ENCODE measurements at places on chromosomes 13 and 19.

- DNase-seq, result no peak
These were observed 21.3 kb downstream of the CNFN start for GRCh38 chr19:42368765-42369164.

GRCh38 chr19:13835791-13836723 lies 40.8 kb downstream of the ZSWIM4 start:
- DNase-seq, result no peak

- DNase-seq, result no peak
These were observed 1372.3 kb upstream of the SPRY2 start for GRCh38 chr13:81713201-81713600.

GRCh38 chr13:106587787-106588186 lies 19.9 kb upstream of the ARGLU1 start:
- DNase-seq, result no peak

GRCh38 chr19:873084-873483 lies 13.6 kb downstream of the CFD start:
- peak; percentile 46 for DNase-seq

GRCh38 chr19:6868351-6868750 lies 19.0 kb upstream of the ADGRE1 start:
- no peak for DNase-seq

DNA sequence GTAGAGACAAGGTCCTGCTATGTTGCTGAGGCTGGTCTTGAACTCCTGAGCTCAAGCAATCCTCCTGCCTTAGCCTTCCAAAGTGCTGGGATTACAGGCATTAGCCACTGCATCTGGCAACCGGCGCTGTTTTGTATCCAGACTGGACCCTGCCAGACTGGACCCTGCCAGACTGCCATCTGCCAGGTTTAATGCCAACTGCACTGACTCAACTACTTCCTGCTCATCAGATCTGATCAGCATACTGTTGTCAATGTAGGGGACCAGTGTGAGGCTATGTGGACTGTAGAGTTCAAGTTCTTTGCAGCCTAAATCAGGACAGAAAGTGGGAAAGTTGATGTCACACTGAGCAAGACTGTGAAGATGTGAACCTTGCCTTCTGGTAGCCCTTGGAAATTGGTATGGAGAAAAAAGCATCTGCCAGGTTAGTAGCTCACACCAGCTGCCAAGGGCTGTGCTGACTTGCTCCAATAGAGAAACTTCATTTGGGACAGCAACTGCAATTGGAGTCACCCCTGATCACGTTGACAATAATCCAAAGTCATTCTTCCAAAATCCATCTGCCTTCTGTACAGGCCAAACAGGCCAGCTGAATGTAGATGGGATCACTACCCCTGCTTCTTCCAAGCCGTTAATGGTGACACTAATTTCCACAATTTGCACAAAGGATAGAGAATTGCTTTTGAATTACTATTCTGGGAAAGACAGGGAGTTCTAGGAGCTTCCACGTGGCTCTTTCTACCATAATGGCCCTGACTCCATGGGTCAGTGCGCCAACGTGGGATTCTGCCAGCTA lies 36.8 kb upstream of the ATP1A3 start:
- no peak for DNase-seq

GRCh38 chr13:24277761-24278160 lies 31.6 kb upstream of the C1QTNF9 start:
- no peak for DNase-seq

DNA sequence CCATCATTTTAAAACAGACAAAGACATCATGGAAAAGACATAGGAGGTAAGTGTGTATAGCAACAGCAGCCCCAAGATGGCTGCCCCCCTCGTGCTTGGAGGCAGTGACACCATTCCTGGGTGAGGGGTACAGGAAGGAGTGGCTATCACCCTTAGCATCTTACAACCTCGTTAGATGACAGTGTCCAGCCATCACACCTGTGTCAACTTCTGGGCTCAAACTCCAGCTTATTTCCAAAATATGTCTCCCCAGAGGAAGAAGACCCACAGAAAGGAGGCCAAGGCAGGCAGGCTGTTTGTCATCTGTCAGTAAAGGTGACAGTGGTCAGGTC lies 27.5 kb downstream of the EPS15L1 start:
- DNase-seq, result no peak

DNA sequence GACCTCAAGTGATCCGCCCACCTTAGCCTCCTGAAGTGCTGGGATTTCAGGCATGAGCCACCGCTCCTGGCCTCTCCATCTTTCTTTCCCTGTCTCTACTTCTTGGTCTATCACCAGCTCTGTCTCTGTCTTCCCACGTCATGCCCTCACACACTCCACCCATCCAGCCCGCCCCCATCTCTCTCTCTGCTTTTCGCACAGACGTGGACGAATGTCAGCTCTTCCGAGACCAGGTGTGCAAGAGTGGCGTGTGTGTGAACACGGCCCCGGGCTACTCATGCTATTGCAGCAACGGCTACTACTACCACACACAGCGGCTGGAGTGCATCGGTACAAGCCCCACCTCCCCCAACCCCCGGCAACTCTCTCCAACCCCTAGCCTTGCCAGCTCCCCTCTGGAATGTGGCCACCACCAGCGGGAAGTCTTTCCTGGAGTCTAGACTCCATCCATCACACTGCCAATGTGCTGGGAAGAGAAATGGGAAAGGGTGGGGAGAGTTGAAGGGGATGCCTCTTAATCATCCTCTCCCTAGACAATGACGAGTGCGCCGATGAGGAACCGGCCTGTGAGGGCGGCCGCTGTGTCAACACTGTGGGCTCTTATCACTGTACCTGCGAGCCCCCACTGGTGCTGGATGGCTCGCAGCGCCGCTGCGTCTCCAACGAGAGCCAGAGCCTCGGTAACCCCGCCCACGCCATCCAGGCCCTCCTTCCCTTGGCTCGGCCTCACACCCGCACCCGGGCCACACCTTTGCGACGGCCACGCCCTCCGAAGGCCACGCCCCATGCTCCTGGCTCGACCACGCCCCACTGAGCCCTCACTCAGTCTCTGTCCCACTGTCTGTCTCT lies 22.5 kb downstream of the LTBP4 start:
- no peak for DNase-seq

DNA sequence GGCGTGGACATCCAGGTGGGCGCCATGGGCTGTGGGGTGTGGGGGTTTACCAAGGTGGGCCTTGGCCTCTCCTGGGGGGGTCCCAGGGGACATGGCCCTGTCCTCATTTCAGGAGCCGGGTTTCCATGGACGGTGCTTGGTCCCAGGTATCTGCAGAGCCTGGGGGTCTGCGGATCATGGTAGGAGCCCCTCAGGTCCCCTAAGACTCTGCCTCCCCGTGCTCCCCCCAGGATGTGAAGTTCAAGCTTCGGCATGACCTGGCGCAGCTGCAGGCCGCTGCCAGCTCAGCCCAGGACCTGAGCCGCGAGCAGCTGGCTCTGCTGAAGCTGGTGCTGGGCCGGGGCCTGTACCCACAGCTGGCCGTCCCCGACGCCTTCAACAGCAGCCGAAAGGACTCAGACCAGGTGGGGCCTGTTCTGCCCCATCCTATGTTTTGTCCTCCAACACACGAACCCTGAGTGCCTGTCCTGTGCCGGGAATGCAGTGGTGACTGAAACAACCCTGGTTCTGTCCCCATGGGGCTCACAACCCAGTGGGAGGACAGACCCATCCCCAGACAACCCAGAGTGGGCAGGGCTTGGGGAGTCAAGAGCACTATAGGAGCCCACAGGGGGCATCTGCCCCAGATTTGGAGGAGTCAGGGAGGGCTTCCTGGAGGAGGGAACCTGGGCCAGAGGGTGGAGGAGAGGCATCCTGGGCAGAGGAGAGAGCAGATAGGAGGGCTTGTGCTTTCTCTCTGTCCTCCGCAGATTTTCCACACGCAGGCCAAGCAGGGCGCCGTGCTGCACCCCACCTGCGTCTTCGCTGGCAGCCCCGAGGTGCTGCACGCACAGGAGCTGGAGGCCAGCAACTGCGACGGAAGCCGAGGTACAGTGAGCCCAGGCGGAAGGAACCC lies 26.8 kb downstream of the DHX34 start:
- DNase-seq, result no peak

GRCh38 chr13:114099918-114100445 lies 32.4 kb downstream of the RASA3 start:
- no peak for DNase-seq

- no peak for DNase-seq
These were observed 26.6 kb downstream of the KLF2 start for GRCh38 chr19:16351133-16351809.

GRCh38 chr19:53504885-53505284 lies 33.1 kb upstream of the ZNF331 start:
- no peak for DNase-seq

DNA sequence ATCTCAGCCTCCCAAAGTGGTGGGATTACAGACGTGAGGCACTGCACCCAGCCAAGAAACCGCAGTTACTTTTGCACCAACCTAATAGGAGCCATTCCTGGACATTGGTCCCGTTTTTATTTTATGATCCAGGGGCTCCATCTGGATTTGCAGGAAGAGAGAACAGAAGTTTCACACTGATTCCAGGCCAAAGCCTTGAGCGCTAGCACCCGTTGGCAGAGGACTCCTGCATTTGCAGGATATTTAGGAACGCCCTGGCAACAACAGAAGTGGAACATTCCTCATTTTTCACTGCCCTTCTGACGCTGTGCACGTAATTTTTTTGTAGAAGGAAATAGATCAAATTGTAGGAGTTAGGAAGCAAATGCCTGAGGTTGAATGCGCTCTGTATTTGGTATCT lies 11.7 kb upstream of the SULT2A1 start:
- no peak for DNase-seq

DNA sequence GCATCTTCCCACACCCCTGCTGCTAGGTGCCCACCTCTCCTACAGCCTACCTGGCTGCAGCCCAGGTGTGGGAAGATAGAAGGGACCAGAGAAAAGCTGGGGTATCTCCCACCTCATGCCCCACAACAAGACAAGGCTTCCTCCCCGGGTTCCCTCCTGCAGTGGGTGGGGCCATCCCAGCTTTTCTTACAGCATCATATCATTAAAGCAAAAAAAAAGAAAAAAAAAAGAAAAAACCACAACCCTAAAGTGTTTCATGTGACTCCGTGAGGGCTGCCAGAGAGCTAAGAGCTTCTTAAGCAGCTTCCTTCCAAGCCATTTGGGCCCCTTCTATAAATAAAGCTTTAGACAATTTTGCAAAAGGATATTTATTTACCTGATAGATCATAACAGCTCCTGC lies 455.4 kb upstream of the TSHZ3 start:
- DNase-seq, result no peak

DNA sequence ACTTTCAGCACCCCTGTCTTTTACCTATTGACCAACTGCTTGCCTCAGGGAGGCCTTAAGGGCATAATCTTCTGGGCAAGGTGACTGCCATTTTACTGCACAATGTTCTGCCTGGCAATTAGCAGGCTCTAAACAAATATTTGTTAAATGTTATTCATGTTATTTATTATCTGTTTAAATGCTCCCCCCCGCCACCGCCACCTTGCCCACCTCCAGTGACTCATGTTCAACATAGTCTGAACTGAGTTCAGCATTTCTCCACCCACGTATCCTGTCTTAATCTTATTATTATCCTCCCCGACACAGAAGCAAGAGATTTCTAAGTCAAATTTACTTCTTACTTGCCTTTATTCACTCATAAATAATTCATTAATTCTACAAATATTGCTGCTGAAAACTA lies 144.8 kb downstream of the LIG4 start:
- DNase-seq, result no peak

GRCh38 chr13:60111691-60112090 lies 52.0 kb downstream of the DIAPH3 start:
- no peak for DNase-seq

- DNase-seq, result no peak
These were observed 122.0 kb downstream of the UQCRFS1 start for GRCh38 chr19:29090783-29091526.

DNA sequence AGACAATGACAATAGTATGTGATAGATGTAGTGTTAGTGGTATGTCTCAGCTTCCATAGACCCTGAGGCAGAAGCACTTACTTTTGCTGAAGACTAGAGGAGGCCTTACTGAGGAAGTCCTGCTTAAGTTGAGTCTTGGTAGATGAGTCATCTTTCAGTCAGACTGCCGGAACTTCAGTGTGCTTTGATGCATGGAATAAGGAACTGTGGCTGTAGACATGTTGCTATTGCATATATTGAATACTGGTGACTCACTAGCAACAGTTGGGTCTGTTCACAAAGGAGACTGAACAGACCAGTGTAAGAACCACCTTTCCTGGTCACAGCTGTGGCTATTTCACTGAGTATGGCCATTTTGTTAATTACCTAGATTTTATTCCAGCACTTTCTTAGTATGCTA lies 1000.6 kb downstream of the OLFM4 start:
- DNase-seq, result no peak

GRCh38 chr19:18379803-18380747 lies 5.9 kb upstream of the GDF15 start:
- no peak for DNase-seq

DNA sequence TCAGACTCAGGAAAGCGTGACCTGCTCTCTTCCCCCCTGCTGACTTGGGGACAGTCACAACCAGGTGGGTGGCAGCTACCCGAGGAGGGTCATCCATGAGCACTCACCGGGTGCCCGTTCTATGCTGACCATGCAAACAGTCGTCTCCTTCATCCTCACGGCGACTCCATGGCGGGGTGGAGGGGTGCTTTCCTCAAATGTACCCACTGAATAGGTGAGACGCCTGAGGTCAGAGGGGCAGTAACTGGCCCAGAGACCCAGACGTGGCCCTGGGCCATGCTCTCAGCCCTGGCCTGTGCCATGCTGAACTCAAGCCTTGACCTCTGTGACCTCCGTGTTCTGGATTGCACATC lies 59.2 kb upstream of the TPM4 start:
- DNase-seq, result no peak

DNA sequence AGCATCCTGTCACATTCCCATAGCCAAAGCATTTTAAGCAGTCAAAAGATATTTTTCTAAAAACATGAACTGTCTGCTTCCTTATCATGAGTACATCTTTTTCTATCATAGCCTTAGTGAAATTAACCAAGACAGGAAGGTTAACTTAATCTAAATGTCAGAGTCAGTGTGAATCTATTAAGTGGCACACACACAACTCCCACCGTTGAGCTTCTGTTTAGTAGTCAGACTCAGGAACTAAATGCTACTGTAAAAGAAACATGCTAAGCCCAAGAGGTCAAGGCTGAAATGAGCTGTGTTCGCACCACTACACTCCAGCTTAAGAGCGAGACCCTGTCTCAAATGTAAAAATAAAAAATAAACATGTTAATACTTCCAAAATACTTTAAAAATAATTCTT lies 7.7 kb upstream of the POU4F1 start:
- DNase-seq, result no peak

- no peak for DNase-seq
These were observed 640.7 kb downstream of the LIG4 start for GRCh38 chr13:107574517-107575210.

DNA sequence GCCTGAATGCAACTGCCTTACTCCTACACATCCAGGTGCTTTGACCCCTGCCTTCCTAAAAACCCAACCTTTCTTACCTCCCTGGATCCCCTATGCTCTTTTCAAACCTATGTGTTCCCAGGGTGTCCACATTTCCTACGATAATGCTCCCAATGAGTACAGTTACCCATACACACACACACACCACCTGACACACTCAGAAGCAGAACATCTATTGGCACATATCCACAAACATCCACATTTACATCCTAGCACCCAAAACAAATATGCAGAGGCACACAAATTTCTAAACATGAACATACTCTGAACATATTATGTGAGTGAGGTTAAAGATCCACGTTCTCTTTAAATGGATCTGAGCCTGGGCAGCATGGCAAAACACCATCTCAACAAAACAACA lies 22.4 kb upstream of the PLAUR start:
- no peak for DNase-seq

GRCh38 chr13:110387451-110388107 lies 80.5 kb downstream of the COL4A2 start:
- no peak for DNase-seq

- peak; percentile 34 for DNase-seq
These were observed 5.9 kb downstream of the BORCS8 start for GRCh38 chr19:19185853-19186740.

All from stimulated activated CD8-positive, alpha-beta memory T cell treated with anti-CD3 and anti-CD28 coated beads, Interleukin-7, amount 100 ng/mL, for 1 hour (primary cell).